ENCODE measurements at places on chromosomes 7 and 10.

DNA sequence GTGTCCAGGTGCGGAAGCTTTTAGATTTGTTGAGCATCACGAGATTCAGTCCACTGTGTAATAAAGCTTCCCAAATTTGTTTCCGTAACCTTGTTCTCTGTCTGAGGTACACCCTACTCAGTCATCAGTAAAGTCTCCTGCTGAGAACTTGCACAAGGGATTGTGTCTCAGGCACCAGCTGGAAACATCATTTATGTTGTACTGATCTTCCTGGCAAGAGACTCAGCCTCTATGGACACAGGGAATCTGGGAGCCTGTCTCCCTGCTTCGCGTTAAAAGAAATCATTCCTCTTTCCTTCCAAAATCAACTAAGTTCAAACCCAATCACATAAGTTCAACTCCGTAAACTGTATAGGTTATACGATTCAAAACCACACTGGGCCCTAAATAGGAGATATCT is 336.8 kb downstream of the GPR37 start:
- no peak for DNase-seq

DNA sequence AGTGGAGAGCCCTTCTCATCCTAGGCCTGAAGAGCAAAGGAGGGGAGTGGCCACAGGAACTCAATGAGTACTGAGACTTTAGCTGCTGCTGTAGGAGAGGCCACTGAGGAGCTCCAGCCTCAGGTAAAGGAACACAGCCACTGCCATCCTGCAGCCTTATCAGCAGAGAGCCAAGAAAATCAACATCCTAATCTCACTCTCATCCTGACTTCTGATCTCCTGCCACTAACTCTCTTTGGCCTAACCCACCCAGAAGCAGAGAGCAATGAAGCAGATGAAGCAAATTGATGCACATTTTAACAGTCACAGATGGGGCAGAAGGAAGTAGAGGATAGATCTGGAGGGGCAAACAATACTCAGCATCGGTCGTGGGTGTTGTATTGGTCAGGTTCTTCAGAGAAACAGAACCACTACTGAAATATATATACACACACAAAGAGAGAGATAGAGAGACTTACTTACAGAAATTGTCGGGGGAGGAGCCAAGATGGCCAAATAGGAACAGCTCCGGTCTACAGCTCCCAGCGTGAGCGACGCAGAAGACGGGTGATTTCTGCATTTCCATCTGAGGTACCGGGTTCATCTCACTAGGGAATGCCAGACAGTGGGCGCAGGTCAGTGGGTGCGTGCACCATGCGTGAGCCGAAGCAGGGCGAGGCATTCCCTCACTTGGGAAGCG is 297.6 kb downstream of the MTERF1 start:
- no peak for DNase-seq

- DNase-seq = no peak
Measured at GRCh38 chr7:117950601-117951260, 77.5 kb upstream of the CTTNBP2 start.

- no peak for DNase-seq
Measured at GRCh38 chr10:8616166-8616565, 561.7 kb downstream of the GATA3 start.

GRCh38 chr7:2046581-2047565 is 185.9 kb downstream of the MAD1L1 start:
- no peak for DNase-seq

DNA sequence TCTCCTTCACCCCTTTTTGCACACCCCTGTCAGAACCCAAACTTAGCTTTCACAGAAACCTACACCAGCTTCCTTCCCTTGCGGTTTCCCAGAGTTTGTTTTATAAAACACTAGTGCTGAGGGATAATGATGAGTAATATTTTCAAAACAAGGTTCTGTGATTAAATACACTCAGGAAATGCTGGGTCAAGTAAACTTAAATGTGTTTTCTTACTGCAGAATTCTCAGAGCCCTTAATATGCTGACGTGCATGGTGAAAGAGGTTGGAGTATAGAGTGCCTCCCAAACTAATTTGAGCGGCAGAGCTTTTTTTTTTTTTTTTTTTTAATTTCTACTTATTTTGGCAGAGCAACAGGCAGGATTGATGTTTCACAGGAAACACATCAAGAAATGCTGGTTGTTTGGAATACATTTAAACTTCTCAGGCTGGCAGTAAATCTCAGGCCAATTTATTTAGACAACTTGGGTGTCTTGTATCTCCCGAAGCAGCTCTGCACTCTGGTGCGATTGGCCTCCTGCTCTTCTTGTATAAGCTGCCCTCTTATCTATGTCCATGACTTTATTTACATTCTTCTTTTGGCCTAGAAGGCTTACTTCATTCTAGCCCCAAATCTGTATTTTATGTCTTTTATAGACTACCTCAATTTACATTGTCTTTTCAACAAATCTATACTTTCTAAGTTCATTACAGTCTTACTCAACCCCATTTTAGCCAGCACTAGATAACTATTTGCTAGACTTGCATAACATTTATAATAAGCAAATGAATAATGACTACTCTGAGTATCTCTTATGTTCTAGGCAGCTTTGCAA is 165.4 kb downstream of the BMPER start:
- DNase-seq = no peak

DNA sequence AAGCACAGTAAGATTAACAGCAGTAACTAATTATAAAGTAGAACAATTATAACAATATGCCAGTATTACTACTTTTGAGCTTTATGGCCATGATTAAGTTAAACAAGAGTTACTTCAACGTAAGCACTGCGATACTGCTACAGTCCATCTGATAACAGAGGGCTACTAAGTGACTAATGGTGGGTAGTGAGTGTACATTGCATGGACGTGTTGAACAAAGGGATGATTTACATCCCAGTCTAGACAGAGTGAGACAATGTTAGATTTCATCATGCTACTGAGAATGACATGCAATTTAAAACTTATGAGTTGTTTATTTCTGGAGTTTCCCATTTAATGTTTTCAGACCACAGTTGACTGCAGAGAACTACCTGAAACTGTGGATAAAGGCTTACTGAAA is 45.6 kb downstream of the TPST1 start:
- no peak for DNase-seq

DNA sequence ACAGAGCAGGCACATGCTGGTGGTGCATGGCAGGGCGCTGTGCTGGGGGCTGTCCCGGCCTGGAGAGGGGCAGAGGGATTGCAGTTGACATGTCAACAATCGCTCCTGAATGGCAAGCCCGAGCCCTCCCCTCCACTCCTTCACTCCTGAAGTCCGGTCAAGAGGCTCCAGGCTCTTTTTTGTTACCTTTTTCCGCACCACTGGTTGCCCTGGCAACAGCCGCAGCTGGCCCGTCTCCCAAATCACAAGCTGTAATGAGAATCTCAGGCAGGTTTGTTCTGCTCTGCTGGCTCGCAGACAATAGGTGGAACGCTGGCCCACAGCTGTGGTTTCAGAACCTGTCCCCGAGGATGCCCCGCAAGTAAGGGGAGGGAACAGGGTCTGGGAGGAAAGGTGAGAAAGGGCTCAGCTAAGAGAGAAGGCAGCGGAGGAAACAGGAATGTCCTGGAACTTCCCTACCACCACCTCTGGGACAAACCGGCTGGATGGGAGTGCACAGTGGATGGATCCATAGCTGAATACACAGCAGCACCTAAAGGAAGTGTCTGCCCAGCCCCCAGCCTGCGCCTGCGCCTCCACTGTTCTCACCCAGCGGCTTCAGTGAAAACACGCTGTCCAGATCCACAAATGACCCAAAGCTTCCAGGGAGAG is 58.9 kb downstream of the CALML3 start:
- DNase-seq = no peak

GRCh38 chr10:61609701-61610100 is 53.0 kb upstream of the CABCOCO1 start:
- DNase-seq = no peak

DNA sequence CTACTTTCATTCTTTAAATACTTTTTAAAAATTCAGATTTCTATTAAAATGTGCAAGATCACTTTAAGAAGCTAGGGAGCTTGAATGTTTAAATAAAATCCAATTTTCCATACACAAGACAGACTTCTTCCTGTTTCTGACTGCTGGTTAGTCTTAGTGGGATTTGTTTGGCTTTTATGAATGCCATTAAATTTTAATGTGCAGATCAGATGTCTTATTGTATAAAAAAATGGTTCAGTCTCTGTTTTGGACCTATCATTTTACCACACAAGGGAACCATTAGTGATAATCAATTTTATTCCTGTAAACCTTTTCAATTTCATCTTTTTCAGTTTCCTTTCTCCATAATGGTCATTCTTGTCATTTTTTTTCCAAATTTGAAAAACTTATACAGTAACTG is 63.2 kb downstream of the VCL start:
- no peak for DNase-seq

GRCh38 chr10:43202224-43202656 is 64.0 kb downstream of the CSGALNACT2 start:
- peak; percentile 31 for DNase-seq

DNA sequence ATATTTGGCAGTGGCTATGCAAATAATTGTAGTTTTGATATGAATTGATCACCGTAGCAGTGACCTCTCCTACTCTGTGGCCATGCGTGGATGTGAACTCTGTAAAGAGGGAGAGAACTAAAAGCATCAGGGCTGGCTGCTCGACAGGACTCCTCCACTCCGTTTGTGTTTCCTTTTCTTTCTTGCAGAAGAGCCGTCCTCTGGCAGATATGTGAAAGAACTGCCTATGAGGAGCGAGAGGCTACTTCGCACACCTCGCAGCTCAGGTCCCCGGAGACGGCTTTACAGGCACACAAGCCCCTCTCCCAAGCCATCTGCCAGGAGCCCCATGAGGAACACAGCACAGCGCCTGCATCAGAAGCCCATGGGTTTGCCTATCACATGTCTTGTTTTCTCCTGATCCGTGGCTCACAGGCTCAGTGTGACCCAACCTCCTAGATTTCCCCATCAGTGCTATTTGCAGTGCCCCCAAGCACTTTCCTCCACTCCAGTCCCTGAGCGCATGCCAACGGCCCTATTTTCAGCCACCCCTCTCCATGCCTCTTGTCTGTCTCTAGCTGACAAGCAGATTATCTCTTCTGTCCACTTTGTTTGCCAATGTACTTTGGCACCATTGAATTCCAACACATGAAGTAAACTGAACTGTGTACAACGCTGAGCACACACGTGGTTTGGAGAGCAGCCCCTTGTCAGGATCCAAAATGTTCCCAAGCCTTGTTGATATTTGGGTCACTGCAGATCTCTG is 164.3 kb upstream of the AKR1E2 start:
- DNase-seq = no peak

GRCh38 chr7:25025218-25025671 is 45.3 kb upstream of the OSBPL3 start:
- no peak for DNase-seq

GRCh38 chr7:128767475-128768110 is 8.0 kb downstream of the OPN1SW start:
- DNase-seq = no peak

DNA sequence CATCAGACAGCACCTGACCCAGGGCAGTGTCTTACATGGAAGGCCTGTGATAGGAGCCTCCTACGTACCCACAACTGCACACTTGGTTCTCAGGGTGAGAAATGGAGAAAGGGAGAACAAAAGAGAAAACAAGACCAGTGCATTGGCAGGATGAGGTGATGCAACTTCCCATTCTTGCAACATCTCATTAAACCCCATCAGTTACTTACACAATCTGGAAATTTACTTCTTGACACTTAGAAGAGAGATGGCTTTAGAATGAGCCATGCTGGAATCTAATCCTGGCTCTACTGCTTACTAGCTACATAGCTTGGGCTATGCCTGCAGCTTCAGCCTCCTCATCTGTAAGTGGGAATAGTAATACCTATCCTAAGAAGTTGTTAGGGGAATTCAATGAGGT is 391.7 kb downstream of the KCNMA1 start:
- DNase-seq = no peak

- DNase-seq = no peak
Measured at GRCh38 chr10:118243907-118244306, 98.2 kb downstream of the FAM204A start.

- DNase-seq = no peak
Measured at GRCh38 chr7:51545131-51545530, 228.5 kb upstream of the COBL start.

DNA sequence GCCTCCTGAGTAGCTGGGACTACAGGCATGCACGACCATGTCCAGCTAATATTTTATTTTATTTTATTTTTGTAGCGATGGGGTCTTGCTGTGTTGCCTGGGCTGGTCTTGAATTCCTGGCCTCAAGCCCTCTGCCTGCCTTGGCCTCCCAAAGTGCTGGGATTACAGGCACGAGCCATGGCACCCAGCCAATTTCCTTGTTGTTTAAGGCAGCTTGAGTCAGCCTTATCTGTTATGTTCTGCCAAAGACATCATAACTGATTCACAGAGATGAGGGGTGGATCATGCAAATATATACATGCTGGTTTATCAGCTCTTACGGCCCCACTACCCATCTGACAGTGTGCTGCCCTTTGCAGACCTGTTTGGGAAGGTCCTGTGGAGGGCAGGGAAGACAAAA is 826.7 kb downstream of the TYW1 start:
- no peak for DNase-seq

GRCh38 chr10:25522294-25522693 is 347.5 kb downstream of the GPR158 start:
- no peak for DNase-seq

DNA sequence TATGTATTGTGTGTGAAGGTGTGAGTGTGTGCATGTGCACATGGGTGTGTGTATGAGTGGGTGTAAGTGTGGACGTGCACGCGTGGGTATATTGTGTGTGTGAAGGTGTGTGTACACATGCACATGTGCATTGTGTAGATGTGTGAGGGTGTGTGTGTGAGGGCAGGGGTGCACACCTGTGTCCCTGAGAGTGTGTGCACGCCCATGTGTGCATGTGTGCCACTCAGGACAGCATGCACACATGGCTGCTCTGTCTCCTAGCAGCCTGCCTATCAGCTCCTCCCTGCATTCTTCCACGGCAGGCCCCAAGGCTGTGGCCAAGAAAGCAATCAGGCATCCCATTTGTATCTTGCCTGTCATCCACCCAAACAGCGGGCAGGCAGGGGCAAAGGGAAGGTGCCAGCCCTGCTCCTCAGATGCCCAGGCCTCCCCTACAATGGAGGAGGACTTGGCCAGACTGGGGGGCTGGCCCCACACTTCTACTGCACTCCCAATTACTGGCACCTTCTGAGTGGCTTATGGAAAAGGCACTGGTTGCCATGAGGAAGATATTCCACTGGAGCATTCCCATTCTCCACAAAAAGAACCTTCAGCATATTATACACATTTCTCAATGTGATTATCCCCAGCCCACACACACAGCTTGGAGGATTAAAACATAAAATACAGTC is 380.4 kb upstream of the ZMIZ1 start:
- DNase-seq = no peak
